Activated naive CD4-positive, alpha-beta T cell treated with anti-CD3 and anti-CD28 coated beads, Interleukin-2, amount 50 U/mL, for 72 hours (primary cell): ENCODE measurements at places on chromosomes 2 and 18.

DNA sequence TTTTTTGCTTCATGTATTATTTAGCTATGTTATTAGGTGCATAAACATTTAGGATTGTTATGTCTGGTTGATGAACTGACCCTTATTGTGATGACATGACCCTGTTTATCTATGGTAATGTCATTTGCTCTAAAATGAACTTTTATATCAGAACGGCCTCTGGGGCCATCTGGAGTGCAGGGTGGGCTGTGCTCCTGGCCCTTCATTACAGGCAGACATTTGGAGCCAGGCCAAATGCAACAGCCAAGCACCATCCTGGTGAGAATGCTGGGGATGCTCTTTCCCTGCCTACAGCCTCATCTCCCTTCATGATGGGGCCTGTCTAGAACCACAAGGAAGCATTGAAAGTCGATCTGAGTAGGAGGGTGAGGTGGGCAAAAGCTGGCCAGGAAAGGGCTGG, 38.0 kb downstream of the HJURP start:
- peak; percentile 23 for DNase-seq

DNA sequence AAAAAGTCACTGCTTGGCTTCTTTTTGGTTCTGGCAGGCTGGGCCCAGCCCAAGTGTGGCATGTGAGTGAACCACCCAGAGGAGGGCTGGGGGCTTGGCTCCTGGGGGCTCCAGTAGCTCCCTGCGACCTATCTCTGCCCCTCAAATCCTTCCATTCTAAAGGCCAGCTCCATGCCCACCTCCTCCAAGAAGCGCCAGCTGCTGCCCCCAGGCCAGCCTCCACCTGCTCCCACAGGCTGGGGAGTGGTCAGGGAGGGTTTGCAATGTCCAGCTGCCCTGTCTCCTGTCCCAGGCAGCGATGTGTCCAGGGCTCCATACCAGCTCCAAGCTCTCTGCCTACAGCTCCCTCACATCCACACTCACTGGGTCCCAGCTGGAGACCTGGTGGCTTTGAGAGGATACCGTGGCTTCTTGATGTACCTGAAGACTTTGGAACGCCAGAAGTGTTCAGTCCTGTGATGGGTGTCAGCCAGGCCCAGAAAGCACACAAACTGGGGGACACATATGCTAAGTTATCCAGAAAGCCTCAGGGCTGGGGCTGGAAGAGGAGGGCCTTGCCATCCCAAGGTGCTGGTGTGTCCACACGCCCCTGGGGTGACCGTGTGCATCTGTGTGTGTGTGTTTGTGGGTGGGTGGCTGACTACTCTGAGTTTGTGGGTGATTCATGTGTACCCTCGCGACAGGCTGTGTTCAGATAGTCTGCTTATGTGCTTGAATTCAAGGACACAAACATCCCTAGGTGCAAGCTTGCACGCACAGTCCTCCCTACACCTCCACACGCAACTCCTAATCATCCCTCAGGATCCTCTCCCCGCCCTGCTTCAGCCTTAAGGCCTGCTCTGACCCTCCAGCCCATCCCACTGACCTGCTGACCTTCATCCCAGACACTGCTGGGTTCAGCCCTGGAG, 33.4 kb downstream of the ZFP36L2 start:
- DNase-seq: no peak

DNA sequence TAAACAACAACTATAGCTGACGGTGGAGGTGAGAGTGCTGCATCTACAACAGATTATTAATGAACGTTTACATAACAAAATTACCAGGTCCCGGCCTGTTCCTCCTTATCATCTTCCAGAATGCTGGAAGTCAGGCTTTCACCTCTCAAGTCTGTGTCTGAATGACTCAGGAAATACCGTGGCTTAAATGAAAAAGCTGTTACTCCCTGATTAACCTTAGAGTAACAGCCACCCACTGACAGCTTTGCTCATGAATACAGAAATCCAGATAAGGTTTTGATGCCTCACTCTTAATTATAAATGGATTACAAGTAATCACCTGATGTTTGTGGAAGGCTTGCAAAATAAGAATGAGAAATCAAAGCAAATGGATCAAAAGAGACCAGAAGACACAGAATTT, 885.3 kb upstream of the CELF4 start:
- DNase-seq: no peak

GRCh38 chr2:121049131-121049530, 235.9 kb downstream of the TFCP2L1 start:
- no peak for DNase-seq

DNA sequence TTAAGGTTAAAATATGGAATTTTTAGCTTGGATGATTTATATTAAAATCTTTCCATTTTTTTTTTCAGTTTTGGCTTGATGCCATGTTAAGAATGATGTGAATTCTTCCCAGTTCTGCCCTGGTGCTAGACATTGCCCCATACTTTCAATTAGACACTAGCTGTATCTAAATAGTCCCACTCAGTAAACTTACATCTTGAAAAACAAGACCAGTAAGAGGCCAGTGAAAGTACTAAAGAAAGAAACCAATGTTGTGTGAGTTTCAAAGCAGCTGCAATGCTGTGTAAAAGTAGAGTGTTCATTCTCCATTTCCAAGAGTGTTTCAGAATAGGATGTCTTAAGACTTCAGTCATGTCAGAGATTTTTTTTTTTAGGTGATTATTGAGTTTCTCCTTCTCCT, 40.0 kb upstream of the CYBRD1 start:
- no peak for DNase-seq
